ENCODE measurements at places on chromosomes 2 and 18.

- peak; percentile 19 for DNase-seq
These were observed 77.0 kb upstream of the SERTAD2 start for GRCh38 chr2:64730551-64731262.

- DNase-seq: no peak
These were observed 28.2 kb upstream of the GIGYF2 start for GRCh38 chr2:232668805-232669444.

- no peak for DNase-seq
These were observed 49.9 kb downstream of the ST8SIA5 start for GRCh38 chr18:46706968-46707367.

- no peak for DNase-seq
These were observed 64.5 kb upstream of the CTDP1 start for GRCh38 chr18:79615091-79615490.

DNA sequence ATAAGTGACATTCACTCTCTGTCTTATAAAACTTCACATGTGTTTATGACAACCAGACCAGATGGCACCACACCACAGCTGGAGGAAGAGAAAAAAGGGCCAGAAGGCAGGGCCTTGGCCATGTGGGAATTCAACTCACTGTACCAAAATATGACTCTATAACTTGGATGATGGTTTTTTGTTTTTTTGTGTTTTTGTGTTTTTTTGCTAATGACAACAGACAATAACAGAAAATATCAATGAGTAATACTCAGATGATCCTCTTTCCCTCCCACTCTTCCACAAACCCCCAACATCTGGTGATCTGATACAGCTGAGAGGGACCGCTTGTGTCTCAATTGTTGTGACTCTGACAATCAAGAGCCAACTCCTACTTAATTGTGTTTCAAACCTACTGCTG, 12.4 kb downstream of the NMI start:
- no peak for DNase-seq

- no peak for DNase-seq
These were observed 30.5 kb upstream of the SNRNP27 start for GRCh38 chr2:69863298-69863697.

GRCh38 chr2:23826771-23827170, 100.2 kb downstream of the ATAD2B start:
- DNase-seq: no peak

GRCh38 chr2:69576880-69577279, 66.7 kb downstream of the AAK1 start:
- DNase-seq: peak; percentile 32

GRCh38 chr2:237652854-237653253, 25.5 kb downstream of the LRRFIP1 start:
- no peak for DNase-seq

DNA sequence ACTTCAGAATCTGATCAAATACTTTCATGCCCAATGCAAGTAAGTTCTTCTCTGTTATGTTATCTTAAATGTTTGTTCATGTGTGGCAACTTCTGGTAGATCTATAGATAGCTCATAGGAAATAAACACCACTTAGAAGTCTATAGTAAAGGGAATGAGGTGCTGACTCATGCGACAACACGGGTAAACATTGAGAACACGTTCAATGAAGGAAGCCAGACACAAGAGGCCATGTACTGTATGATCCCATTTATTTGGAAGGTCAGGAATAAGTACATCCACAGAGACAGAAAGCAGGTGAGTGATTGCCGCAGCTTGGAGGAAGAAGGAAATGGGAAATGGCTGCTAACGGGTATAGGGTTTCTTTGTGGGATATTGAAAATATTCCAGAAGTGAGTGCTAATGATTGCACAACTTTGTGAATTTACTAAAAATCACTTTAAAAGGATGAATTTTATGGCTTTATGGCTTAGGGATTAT, 95.4 kb downstream of the ITGB1BP1 start:
- no peak for DNase-seq

DNA sequence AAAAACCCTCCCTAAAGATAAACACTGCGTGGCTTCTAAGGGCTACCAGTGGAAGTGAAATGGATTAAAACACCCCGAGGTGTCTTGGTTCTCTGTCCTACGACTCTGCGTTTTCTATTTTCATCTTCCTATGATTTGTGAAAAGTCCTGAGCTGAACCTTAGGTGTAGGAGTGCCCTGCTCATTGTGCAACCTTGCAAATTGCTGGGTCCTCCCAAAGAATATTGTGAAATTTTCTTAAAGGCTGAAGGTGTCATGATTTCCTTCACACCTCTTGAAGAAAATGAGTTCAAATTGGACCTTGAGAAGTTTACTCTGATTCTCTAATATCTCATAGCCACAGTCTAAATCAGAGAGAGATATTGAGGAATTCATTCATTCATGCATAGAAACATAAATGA, 1.8 kb upstream of the SLC19A3 start:
- DNase-seq: no peak

DNA sequence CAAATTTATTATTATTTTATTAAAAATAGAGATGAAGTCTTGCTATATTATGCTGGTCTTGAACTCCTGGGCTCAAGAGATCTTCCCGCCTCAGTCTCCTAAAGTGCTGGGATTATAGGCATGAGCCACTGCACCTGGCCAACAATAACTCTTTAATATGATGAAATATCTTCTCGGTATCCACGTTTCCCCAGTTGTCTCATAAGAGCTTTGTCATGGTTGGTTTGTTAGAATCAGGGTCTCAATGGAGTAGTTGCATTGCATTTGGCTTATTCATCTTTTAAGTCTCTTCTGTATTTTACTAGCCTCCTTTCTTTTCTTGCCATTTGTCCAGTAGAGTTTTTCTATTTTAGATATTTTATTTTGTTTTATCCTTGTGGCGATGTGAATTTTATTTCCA, 32.7 kb upstream of the DLX2 start:
- no peak for DNase-seq

DNA sequence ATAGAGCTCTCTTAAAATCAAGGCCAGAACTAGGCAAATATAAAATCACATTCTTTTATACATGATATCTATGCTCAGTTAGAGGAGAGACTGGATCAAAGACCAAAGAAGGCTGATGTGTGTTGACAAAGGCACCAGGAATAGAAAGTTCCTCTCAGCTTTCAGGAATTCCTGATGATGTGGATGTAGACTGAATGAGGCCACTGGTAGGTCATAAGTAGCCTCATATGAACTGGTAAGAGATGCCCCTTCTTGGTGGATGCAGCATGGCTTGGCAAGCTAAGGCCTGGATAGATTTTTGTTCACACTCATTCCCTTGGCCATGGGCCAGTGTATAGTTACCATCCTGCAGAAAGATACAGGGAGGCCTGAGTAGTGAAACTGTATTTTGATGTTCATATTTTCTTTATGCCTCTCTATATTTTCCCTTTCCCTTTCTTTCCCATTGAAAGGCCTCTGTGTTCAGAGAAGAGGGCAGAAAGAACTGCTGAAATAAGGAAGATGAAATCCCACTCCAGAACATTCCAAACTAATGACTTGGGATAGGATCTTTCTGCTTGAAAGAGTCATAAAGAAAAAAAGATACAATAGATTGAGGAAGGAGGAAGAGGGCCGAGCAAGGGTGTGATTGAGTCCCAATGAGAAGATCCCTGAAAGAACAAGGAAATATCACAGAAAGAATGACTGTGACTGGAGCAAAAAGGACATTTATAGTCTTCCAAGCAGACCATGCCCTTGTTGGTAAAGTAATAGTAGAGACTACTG, 2182.7 kb upstream of the PIK3C3 start:
- no peak for DNase-seq

GRCh38 chr2:199196686-199197085, 261.1 kb downstream of the SATB2 start:
- no peak for DNase-seq

DNA sequence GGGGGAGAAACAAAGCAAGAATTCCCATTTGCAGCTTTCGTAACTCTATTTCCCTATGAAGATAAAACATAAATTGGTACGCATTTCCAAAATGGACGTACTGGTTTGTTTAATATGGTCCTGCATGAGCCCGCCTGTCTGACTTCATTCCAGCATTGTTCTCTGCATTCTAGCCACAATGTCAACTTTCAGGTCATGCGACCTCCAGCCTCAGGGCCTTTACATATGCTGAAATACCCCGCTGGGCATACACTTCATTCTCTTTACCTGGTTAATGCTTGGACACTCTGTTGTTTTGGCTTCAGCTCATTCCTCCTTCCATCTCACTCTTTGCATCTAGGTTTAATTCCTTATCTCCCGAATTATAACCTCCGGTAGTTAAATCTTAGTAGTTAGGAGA, 103.7 kb upstream of the DNMT3A start:
- DNase-seq: no peak

- DNase-seq: no peak
These were observed 1.2 kb downstream of the M1AP start for GRCh38 chr2:74646834-74647482.

GRCh38 chr18:6730416-6731221, 1.1 kb downstream of the ARHGAP28 start:
- DNase-seq: no peak

GRCh38 chr2:226791487-226792081, 8.0 kb downstream of the IRS1 start:
- DNase-seq: no peak

DNA sequence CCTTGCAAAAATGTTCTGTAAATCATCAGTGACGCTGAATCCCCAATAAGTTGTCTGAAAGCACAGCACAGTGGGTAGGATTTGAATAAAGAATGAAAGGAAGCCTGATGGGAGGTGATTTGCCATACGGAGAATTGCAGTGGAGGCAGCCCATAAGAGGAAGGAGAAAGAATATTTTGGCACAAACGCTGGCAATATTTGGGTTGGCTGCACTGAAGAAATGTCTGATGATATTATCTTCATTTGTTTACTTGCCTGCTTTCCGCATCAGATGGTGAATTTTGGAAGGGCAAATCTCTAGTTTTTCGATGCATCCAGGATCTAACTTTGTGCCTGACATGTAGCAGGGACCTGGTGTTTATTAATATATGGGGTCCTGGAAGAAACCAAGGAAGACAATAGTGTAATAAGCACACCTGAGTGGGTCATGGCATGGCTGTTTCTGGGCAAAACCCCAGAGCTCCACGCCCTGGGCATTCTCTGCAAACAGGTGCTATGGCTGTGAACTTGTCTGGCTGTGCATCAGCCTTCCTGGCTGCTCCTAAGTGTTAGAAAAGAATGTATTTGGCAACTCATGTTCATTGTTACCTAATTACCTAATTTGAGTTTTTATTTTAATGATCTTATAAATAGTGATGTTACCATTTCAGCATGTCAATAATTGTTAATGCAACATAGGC, 5.9 kb downstream of the GALR1 start:
- no peak for DNase-seq

DNA sequence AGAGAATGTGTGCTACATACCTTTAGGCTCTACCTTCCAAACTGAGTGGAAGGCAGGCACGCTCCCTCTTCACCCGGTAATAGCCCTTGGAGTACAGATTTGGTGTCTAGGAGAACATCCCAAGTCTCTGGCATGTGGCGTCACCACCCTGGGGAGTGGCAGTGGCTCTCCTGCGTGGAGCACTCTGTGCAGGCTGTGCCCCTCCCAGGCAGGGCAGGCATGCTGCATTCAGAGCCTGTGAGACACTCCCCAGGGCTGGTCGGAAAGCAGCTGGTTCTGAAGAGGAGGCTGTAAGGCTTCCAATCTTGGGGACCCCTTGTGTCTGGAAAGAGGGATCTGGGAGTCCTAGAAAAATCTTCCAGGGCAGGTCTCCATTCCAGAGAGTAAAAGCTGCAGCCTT, 193.3 kb downstream of the ANKRD30B start:
- DNase-seq: no peak

- DNase-seq: no peak
These were observed 650.8 kb upstream of the FANCL start for GRCh38 chr2:58891828-58892377.

GRCh38 chr2:158966312-158966711, 2.1 kb upstream of the TANC1 start:
- no peak for DNase-seq

DNA sequence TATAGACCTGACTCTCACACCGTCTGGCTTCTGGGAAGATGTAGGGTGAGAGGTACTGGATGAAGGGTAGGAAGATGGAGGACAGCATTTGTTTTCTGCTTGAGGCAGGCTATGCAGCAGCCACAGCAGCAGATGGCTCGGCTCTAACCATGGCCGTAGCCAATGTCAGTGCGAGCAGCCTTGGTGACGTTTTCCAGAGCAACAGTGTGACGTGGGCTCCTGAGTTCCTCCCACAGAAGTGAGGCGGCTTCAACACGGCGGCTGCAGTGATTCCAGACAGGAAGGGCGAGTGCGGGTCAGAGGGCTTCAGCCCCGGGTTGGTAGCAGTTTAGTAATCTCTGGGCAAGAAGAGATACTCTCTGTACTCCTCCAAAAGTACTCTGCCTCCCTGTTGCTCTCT, 133.0 kb upstream of the MYT1L start:
- no peak for DNase-seq

DNA sequence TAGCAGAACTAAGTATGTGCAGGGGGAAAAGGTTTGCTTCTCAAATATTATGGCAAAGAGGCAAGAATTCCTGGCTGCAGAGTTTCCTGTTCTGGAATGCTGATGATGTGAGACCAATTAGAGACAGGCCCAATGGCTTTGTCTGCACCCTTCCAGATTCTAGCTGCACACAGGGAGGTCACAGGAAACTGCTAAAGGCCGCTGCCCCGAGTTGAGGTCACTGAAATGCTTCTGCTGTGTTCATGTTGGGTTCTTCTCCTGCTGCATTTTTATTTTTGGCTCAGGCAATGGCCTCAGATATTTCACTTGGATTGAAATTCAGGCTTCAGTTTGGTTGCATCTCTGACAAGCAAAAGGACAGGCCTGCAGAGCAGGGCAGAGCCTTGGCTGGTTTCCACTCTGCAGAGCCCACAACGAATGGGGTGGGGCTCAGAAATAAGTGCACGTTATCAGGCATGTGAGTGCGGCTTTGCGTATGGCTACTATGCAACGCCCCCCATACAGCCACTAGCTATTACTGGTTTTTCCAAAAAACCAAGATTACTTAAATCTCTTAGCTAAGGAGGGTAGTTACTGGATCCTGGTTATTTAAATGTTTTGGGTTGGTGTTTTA, 66.9 kb upstream of the FZD5 start:
- DNase-seq: no peak

DNA sequence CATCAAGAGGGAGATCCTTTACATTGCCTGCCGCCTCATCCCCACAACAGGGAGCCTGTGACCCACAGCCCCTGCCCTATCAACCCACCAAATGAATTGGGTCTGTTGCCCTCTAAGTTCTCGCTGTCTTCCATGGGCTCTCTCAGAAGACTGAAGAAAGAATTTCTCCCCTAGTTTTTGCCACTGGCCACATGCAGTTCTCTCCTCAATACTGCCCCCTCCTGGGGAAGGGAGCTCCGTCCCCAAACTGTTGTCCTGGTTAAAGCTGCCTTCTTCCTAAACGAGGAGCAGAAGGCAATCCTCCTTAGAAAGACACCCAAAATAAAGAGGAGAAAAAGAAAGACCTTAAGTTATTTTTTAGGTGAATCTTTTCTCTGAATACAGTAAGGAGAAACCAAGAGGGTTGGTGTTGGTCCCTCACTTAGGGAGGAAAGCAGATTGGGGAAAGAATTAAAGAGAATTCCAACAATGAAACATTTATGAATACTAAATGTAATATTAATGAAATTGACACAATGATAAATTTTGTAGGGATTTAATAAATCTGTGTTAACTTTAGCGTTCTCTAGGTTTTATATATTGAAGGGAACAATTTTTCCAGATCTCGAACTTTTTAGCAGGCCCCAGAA, 31.1 kb upstream of the SATB2 start:
- DNase-seq: peak; percentile 72
